ENCODE measurements at places on chromosomes 6 and 20.

DNA sequence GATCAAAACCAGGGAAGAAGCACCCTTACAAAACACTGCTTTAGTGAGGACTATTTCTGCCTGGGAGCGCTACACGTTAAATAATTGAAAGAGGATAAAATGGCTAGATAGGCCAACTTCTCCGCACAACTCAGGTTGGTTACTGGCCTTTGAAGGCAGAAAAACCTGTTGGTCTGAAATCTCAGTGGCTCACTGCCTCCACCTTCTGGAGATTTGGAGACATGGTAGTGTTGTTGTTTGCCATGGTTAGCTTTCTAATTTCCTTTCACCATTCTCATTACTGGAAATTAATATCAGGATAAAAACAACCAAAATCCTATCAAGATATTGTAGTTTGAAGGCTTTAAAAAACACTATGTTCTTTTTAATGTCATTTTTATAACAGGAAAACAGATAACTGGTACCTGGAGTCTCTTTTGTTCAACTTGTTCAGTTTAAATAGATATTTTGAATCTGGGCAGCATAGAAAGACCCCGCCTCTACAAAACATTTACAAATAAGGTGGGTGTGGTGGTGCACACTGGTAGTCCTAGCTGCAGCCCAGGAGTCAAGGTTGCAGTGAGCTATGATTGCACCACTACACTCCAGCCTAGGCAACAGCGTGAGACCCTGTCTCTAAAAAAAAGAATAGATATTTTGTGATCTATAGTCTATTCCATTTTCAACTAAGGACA lies 27.5 kb upstream of the BCLAF1 start:
- peak; percentile 65 for DNase-seq

DNA sequence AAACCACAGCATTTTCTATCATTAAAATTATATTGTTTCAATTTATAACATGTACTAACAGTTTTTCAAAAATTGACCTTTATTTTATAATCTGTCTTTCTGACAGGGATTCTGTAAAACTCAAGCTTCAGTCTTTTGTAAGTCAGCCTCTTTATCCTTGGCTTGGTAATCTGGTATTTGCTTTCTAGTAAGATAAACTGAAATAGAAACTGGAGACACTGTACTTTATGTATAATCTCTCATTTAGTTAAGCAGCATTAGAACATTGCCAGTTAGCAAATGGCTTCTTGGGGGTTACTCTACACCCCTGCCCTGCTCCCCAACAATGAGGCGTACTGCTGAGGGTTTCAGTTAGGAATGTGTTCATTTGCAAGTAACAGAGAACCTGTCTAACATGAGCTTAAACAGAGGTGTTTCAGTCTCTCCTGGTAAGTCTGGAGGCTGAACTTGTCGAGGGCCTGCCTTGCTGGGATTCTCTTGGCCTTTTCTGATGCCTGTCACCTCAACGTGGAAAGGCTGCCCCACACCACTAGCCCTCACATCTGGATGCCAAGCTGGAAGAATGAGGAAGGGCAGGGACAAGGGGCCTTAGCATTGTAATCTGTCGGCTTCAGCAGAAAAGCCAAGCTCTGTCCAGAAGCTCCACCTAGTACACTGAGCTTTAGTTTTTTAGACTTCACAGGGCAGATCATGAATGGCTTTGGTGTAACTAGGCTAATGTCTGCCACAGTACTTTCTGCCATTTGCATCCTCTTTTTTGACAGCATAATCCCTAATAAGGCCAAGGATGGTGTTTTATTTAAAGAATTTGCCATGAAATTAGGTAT lies 34.8 kb downstream of the SH3BGRL2 start:
- DNase-seq: no peak

DNA sequence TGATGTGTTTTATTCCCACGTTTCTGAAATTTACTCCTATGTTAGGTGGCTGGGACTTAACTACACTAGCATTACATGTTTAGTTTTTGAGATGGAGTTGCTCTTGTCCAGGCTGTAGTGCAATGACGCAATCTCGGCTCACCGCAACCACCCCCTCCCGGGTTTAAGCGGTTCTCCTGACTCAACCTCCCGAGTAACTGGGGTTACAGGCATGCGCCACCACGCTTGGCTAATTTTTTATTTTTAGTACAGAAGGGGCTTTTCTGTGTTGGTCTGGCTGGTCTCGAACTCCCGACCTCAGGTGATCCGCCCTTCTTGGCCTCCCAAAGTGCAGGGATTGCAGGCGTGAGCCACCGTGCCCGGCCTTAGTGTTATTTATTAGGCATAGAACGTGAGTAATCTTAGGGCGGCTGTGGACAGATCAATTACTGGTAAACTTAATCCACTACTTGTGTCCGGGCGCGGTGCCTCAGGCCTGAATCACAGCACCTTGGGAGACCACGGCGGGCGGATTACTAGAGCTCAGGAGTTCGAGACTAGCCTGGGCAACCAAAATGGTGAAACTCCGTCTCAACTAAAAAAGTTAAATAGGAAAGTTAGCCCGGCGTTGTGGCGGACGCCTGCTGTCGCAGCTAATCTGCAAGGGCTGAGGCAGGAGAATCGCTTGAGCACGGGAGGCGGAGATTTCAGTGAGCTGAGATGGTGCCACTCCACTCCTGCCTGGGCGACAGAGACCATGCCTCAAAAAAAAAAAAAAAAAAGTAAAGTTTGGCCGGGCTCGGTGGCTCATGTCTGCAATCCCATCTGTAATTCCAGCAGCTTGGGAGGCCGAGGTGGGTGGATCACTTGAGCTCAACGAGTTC lies 123.7 kb upstream of the BTN3A2 start:
- no peak for DNase-seq

DNA sequence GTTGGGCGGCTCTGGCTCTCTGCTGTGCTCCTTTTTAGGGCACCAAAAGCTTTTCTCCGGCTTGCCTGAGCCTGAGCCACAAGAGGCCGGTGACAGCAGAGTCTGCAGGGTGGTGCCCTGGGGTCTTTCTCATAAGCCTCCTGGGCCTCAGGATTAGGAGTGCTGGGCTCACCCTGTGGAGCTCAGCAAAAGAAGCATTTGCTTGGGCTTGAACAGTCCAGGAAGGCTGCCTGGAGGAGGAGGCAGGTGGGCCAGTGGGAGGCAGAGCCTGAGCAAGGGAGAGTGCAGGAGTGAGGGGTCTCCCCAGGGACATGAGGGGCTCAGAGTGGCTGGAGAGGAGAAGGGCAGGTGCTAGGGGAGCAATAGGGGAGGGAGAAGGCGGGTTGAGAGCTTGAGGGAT lies 32.9 kb upstream of the MRGBP start:
- no peak for DNase-seq

DNA sequence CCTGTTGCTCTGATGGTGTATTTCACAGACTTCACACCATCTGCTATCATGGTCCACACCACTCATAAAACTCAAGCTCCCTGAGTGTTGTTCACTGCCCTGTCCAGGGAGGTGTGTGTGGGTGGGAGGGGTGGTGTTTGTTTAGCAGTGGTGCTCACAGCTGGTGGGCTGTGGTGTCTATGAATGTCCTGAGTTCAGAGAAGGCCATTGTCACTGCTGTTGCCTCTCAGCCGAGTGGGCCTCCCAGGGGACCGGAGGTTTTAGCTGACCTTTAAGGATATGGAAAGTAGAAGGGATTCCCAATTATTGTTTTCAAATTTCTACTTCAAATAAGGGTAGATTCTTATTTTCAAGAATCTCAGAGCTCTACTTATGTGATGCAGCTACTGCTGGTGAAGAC lies 45.6 kb downstream of the DTD1 start:
- no peak for DNase-seq

GRCh38 chr20:23601715-23602114 lies 4.0 kb downstream of the CST9 start:
- DNase-seq: no peak

- no peak for DNase-seq
Observed at GRCh38 chr6:18324706-18325042, 60.3 kb upstream of the DEK start.

DNA sequence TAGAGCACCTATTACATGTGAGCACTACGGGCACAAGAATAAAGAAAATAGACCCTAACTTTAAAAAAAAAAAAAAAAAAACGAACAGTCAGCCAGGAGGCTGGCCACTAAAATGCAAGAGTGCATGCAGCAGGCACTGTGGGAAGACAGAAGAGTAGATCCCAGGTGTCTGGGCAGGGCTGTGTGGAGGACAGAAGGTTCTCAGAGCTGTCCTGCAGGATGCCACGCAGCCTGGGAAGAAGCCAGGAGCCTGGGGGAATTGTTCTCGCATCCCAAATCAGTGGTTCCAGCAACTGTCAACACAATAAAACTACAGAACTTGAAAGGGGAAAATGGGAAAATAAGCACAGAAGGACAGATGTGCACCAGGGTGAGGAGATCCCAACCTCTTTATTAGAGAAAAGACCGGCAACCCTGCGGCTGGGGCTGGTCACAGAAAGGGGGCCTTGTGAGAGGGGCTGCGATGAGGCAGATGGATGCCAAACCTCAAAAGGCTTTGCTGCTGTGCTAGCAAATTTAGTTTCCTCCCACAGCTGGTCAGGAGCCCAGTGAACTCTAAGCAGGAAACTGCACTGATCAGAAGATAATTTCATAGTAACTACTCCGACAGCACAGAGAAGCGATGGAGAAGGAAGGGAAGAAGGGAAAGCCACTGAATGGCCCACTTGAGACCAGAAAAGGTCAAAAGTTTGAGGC lies 30.9 kb downstream of the MAP3K5 start:
- DNase-seq: no peak

DNA sequence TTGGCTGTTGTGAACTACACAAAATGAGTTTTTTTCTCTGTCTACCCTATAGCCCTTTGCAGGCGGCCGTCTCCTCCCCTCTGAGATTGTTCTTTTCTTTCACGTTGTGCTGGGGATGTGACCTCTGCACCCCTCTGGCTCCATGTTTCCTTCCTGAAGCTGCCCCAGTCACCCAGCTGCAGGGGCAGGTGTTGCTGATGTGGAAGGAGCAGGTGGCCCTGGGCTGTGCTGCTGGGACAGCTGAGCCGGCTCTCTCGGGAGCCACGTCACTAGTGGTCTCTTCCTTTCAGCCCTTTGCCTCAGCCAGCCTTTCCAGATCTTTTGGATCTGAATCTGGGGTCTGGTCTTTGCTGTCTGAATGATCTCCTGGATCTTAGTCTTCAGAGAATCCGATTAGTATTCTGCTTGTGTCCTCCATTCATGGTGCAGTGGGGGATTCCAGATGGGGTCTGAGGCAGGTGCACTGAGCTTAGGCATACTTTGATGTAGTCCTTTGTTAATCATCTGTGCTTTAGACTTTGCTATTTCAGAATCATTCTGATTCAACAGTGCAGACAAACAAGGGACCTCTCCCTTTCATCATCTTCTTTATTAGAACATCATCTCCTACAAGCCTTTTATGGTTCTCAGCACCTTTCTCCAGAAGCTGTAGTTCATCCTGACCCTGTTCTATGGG lies 31.4 kb downstream of the TMEM181 start:
- DNase-seq: no peak

- DNase-seq: peak; percentile 32
Observed at GRCh38 chr20:24674921-24675605, 205.6 kb downstream of the SYNDIG1 start.

Measured in sciatic nerve (tissue), 2 donors.